Nephron progenitor cell (in vitro differentiated cells): ENCODE measurements at places on chromosomes 5 and 9.
A peak's percentile ranks its signal among the peaks of the same experiment; 100 is the strongest.

DNA sequence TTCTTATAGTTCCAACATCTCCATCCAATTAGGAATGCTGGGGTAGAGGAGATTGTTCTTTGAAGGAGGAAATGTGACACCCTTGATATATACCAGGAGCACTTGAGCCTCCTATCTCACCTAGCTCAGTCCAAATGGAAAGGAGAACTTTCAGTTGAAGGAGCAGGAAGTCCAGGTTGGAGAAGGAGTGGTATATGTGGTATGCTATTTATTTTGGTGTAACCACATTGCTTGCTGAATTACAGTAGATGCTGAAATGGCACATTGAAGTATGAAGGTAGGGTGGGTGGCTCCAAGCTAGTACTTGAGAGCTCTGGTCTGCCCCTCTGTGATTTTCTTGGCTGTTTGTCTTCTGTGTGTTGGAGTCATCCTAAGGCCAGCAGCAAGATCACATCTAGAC, 6.1 kb downstream of the CSNK1G3 start:
- DNase-seq = no peak

- no peak for DNase-seq
Observed at GRCh38 chr5:181198905-181199519, 6.0 kb downstream of the TRIM7 start.

GRCh38 chr9:5586391-5586802, 42.5 kb upstream of the RIC1 start:
- DNase-seq = no peak

- DNase-seq = no peak
Observed at GRCh38 chr9:84499969-84500582, 159.5 kb upstream of the SLC28A3 start.

DNA sequence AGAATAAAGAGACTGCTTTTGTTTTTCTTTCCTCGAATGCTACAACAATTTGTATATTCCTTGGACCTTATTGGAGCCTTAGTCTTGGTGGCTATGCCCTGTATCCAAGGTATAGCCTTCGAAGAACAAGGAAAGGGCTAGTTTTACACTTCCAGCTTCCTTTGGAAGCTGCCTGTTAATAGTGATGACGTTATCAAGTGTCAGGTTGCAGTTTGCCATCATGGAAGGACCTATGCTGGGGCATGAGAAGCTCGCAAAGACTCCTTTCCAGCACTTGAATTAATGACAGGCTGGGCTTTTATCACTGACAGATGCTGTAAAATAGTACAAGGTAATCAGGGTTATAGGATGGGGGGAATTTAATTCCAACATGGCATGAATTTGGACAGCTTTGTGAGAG, 157.9 kb downstream of the KDM4C start:
- DNase-seq = peak; percentile 4
